ENCODE measurements at places on chromosomes 5 and 9.

- DNase-seq, result no peak
These were observed 11.7 kb upstream of the EXOSC2 start for GRCh38 chr9:130681769-130682420.

GRCh38 chr5:126763371-126763770, 13.6 kb upstream of the LMNB1 start:
- no peak for DNase-seq

DNA sequence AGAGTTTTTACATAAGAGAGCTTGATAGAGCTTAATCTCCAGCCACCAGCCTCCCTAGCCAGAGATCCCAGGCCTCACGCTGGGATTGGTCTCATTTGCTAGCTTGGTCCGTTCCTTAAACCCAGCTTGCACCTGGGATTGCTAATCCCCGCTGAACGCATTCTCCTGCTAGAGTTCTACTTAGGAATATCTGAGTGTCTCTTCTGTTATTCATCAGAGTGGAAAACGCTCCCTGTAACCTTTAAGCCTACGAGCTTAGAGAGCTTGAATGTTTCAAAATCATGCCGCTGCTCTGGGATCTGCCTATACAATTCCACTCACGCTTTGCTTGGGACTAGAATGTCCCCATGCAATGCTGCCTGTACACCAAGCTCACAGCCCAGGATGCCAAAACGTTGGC, 201.8 kb downstream of the NSG2 start:
- DNase-seq, result no peak

DNA sequence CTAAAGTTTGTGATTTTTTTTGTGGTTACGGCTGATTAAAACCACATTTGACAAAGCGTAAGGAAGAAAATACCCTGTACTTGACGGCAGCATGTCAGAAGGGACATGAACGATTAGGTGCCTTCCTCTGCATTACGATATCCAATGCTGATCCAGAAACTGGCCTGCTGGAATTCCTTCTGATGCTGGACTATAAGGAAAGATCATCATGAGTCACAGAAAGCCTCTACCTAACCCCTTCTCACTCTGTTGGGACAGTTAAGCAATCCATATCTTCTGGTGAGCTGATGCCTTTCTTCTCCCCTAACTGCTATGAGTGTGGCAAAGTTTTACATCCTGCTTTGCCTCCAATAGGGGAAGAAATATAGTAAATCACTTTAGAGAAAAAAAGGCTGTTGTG, 78.4 kb upstream of the PAPPA start:
- DNase-seq, result peak; percentile 73
